NCI-H1105 (cell line): ENCODE measurements at places on chromosomes 11 and 22.

DNA sequence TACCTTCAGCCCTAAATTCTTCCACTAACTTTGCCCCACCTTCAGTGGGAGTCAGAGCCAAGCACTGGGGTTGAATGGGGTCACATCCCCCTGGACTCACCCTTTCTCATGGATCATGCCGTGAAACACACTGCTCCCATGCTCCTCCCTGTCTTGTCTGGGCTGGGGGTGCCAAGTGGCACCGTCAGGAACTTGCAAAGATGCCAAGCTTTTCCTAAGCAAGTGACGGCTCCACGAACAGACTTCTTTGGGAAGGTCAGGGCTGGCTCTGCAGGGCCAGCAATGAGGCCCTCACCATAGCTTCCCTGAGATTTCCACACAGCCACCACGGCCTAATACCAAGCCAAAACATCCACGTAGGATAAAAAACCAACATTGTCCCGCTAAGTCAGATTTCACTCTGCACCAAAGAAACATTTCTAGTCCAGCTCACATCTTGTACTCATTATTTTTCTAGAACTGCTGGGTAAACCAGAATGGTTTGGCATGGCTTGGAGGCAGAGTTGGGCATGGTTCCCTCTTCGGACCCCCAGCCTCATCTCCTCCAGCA is 76.5 kb downstream of the NAT10 start:
- DNase-seq, result no peak

DNA sequence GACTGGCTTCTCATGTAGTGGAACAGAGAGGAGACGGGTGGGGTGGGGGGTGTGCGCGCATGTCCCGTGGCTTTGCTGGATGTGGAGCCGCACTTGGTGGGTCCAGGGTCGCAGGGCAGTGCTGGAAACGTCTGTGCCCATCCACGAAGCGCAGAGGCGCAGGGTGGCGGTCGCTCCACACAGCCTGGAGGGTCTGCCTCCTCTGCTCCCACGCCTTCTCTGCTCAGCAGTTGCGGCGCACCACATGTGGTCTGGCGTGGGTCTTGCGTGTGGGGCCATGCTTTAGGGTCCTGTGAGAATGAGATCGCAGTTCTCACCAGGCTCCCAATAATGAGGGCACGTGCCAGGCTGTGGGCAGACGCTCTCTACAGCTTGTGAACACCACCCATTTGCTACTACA is 50.7 kb downstream of the MUC6 start:
- DNase-seq, result no peak

GRCh38 chr22:42857845-42858481 is 890 bp upstream of the ARFGAP3 start:
- DNase-seq, result no peak

DNA sequence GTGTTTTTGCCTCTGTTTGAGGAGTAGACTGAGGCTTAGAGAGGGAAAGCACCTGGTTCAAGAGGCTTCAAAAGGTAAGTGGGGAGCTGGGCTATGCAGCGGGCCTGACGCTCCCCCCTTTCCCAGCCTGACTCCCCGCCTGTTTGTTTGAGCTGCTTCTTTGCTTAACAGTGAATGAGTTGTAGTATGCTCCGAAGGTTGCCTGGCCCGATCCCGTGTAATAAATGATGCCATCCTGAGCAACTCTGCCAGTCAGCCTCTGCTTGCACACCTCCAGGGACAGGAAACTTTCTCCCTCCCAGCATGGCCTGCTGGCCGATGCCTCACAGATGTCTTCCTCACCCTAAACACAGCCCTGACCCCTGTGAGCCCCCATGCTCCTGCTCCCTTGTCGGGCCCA is 45.5 kb upstream of the TTLL12 start:
- no peak for DNase-seq

GRCh38 chr11:126997641-126998040 is 2.9 kb downstream of the KIRREL3 start:
- DNase-seq, result no peak

- DNase-seq, result no peak
These were observed 19.5 kb downstream of the RBFOX2 start for GRCh38 chr22:36009085-36009484.

GRCh38 chr11:126929179-126930061 is 71.2 kb downstream of the KIRREL3 start:
- peak; percentile 86 for DNase-seq

- DNase-seq, result no peak
These were observed 7.0 kb downstream of the EXPH5 start for GRCh38 chr11:108586600-108586999.

- no peak for DNase-seq
These were observed 3.1 kb upstream of the TMA7B start for GRCh38 chr22:39956932-39957664.

GRCh38 chr11:61071208-61071681 is 31.0 kb upstream of the CD5 start:
- DNase-seq, result no peak

- no peak for DNase-seq
These were observed 330.7 kb downstream of the TTC28 start for GRCh38 chr22:28348613-28349609.

GRCh38 chr11:63375434-63375833 is 5.8 kb downstream of the SLC22A9 start:
- DNase-seq, result no peak

DNA sequence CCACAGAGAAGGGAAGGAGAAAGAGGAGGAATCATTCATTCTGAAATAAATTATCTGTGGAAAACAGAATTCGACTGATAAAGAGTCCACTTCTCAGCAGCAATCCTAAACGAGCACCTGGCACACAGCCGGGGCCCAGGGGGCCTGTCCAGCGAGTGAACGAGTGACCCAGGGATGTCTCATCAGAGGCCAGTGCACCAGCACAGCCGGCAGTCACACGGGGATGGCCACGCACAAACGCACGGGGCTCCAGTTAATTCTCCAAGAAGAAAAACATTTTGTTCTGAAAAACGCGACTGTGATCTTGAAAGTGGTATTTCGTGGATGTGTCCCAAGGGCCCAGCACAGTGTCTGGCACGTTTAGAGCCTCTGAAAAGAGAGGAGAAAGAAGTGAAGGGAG is 154.6 kb downstream of the BRD1 start:
- no peak for DNase-seq

DNA sequence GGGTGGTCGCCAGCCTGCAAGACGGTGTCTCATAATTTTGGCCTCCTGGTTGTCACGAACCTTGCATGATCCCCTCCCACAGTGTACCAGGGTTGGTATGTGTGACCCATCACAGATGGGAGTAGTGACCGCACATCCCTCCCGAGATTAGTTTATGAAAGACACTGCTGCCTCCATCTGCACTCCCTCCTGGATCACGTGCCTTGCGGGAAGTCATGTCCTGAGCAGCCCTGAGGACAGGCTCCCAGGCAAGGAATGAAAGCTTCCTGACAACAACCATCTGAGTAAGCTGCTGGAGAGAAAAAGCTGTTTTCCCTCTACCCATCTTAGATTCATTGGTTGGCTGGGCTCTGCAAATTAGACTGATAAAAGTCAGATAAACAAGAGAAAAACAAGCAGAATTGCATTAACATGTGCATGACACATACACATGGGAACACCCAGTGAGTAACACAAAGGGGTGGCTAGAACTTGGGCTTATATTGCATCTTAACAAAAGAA is 14.4 kb upstream of the PAMR1 start:
- no peak for DNase-seq

DNA sequence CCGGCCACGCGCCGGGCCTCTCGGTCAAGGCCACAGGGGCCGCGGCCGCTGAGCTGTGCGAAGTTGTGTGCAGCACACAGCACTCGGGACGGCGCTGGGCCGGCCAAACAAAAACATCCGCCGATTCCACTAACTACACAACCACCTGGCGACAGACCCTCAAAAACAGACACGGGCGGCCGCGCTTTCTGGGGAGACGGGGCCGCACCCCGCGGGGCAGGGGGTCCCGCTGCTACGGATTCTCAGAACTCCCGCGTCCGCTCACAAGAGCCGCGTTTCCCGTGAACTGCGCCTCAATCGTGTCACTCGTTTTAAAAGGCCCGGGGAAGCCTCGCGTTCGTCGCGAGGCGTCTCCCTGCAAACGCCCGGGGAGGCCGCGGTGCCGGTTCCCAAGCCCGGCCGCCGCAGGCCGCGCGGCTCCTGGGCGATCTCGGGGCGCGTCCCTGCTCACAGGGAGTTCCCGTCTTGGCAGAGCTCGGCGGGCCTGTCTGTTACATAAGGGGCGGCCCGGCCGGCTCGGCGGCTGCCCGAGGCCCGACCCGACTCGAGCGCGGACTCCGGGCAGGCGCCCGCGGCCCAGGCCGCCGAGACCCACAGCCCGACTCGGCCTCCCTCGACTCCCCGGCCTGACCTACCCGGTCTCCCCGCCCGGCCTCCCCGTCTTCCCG is 936 bp downstream of the BRD1 start:
- DNase-seq, result no peak

- no peak for DNase-seq
These were observed 743 bp upstream of the RCE1 start for GRCh38 chr11:66842501-66842895.

DNA sequence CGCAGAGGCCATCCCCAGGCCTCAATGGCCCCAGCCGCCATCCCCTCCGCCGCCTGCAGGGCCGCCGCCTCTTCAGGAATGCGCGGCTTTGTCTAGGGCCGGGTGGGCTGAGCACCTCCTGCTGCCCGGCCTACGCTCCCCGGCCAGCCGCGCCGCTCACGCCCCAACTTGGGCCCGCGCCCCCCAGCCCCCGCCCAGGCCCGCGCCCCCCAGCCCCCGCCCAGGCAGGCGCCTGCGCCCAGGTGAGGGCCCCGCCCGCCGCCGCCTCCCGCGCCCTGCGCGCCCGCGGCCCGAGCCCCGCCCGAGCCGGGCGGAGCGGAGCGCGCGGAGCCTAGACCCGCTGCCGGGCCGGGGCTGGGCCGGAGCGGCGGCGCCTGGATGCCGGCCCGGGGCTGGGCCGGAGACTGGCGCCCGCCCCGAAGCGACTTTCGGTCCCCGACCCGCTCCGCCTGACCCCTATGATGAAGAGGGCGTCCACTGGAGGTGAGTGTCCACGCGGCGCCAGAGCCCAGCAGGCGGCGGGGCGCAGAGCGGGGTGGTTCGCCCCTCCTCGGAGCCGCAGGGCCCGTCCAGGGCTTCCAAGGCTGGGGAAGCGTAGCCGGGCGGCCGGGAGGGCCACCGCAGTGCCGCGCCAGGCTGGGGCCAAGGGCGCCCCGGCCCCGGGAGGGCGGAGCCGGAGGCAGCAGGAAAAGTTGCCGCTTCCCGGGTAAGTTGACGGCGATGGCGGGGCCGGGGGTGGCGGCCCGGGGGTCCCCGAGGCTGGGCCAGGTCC is 34.3 kb upstream of the PRODH start:
- peak; percentile 11 for DNase-seq

DNA sequence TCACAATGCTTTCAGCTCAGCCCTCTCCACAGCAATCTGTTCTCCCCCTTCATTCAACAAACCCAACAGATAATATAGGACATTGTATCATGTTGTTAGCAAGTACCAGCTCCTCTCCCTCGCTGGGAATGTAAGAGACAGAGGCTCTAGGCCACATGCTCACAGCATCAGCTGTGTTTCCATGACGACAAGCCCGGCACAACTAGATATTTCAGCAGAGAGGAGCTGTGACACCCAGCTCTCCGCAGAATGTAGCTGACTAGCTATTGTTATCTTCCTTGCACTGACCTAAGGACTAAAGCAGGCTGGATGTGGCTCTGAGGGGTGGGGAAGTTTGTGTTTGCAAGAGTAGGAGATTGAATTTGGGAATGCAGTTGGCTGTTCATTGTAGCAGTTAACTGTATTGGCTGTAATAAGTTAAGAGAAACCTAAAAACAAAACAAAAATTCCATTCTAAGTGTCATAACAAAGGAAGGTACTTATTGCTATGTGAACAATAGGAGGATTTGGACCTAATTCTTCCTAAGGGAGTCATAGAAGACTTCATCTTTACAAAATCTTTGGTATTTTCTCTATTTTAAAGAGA is 28.0 kb upstream of the RRAS2 start:
- DNase-seq, result peak; percentile 6

- DNase-seq, result no peak
These were observed 37.9 kb downstream of the IZUMO1R start for GRCh38 chr11:94342250-94342649.

- DNase-seq, result no peak
These were observed 36.6 kb downstream of the RPL27A start for GRCh38 chr11:8719211-8719649.

- DNase-seq, result peak; percentile 90
These were observed 468.0 kb downstream of the OPCML start for GRCh38 chr11:133064152-133064877.

DNA sequence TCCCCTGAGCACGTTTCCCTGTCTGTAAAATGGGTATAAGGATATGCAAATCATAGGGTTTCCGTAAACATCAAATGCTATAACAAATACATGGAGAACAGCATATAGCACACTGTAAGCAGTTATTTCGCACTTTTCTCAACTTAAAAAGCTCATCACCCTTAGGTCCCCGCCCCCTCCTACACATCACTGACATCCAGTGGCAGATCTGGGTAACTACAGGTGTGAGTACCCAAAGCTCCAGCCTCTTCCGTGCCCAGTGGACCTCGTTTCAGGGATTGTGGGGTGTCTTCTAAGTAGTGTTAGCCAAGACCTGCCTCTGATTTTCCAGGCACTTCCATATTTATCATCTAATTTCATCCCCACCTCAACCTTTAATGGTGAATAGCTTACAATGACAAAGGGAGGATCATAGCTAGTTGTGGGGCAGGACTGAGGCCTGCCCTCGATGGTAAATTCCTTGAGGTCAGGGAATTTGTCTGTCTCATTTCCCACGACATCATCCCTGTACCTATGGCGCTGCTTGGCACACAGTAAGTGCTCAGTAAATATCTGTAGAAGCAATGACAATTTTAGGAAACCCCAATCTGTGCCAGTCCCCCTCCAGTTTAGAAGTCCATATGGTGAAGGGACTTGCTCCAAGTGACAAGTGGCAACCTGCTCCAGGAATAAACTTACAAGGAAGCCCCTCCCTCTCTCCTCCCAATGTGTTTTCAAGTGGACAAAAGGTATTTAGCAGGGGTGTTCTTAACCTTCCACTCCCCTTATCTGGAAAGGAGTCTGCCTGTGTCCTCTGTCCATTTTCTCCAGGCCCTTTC is 340.5 kb downstream of the TENM4 start:
- peak; percentile 14 for DNase-seq

DNA sequence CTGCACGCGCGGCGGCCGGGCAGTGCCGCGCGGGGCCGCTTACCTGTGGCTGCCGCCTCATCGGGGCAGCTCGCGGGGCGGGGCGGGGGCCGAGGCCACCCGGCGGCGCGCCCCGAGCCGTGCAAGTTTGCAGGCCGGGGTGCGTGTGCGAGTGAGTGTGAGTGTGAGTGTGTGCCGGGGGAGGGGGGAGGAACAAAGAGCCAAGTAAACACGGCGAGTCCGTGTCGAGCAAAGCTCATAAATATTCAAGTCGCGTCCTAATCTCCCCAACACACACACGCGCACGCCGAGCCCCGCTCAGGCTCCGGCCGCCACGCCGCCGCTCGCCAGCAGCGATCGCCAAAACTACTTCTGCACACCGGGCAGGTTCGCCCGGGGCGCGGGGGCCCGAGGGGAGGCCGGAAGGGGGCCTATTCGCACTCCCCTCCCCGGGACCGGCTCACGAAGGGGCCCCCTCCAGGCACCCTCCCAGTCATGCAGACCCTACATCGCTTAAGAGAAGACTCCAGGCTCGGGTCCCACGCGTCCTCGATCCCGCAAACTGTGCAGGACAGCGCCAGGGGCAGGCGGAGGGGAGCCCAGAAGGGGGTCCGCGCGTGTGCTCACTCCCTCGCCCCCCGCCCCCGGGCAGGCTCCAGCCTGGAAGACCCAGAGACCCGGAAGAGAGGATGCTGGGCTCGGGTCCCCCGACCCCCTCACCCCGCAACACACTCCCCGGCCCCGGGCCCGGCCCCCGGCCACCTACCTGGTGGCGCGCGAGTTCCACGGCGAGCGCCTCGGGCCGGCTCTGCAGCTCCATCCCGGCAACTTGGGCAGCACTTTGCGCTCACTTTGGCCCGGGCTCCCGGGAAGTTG is 827 bp downstream of the PHF21B start:
- no peak for DNase-seq
